Left renal pelvis (tissue), 4 donors: ENCODE measurements at places on chromosomes 2 and 18.

DNA sequence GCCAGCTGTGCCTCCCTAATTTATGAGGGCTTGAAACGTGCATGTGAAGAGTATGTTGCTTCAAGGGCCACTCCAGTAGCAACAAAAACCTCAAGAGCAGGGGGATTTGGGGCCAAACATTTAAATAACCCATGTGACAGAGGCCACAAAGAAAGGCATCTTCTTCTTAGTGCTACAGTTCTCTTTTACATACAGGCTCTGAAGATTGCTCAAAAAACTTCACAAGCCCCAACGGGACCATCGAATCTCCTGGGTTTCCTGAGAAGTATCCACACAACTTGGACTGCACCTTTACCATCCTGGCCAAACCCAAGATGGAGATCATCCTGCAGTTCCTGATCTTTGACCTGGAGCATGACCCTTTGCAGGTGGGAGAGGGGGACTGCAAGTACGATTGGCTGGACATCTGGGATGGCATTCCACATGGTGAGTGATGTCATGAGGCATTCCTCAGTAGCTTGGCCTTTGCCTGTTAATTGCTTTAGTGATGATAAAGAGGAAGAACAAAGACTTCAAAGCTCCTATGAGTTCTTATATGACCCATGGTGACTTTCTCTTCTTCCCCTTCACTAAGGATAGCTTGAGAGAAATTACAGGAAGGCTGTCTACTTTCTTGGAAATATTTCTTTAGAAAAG is 40.1 kb downstream of the NRP2 start:
- no peak for DNase-seq

DNA sequence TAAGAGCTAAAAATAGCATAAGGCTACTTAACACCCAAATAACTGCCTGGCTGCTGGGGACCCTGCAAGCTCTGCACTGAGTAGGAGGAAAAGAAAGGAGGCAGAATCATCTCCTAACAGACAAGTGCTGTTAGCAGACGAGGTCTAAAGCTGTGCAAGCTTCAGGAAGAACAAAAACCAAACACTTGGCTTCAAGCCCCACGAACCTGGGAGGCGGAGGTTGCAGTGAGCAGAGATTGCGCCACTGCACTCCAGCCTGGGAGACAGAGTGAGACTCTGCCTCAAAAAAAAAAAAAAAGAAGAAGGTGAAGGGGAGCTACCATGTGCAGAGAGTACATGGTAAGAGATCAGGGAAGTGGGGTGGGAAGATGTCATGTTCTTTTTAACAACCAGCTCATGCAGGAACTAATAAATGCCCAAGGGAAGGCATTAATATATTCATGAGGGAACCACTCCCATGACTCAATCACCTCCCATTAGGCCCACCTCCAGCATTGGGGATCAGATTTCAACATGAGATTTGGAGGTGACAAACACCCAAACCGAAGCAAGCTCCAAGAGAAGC is 28.8 kb upstream of the INO80C start:
- no peak for DNase-seq

DNA sequence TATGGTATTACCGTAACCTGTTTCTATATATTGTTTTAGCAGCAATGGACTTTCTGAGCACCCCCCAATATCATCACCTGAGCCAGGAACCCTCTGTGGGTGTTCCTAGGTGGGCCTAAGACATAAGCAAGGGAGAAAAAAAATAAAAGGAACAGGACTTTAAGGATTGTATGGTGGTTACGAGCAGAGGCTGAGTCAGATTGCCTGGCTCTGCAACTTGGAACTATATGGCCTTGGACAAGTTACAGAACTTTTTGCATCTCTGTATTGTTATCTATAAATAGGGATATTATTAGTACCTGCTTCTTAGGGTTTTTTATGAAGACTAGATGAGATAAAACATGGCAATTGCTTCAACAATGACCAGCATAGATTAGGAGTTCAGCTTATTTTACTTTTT is 34.9 kb downstream of the MFSD6 start:
- DNase-seq: no peak

DNA sequence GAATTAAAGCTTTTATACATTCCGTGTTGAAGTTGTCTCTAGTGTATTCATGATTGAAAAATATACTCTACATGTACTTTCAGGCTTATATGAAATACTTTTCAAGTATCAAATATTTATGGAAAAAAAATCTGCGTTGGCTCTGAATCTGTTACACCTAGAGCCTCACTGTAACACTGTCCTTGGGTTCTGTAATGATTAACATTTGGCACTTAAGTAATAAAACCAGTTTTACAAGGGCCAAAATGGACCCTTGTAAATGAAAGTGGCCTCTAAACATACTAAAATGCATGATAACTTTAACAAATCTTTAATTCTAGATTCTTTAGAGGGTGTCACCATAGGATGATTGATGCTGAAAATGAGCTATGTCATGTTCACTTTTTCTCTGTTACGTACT is 162.8 kb downstream of the PTPRM start:
- DNase-seq: no peak

GRCh38 chr2:98822301-98823164 is 91.6 kb upstream of the MGAT4A start:
- DNase-seq: no peak

- no peak for DNase-seq
These were observed 634.9 kb downstream of the EPHA4 start for GRCh38 chr2:220937245-220937644.

DNA sequence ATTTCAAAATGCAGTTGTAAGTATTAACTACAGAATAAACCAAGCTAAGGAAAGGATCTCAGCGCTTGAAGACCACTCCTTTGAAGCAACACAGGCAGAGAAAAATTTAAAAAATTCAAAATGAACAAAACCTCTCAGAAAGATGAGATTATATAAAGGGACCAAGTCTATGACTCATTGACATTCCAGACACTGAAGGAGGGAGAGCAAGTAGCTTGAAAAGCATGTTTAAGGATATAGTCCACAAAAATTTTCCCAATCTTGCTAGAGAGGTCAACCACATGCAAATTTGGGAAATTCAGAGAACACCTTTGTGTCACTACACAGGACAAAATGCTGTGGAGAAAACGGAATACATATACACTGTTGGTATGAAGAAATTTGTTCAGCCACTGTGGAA is 112.6 kb upstream of the MC4R start:
- no peak for DNase-seq

DNA sequence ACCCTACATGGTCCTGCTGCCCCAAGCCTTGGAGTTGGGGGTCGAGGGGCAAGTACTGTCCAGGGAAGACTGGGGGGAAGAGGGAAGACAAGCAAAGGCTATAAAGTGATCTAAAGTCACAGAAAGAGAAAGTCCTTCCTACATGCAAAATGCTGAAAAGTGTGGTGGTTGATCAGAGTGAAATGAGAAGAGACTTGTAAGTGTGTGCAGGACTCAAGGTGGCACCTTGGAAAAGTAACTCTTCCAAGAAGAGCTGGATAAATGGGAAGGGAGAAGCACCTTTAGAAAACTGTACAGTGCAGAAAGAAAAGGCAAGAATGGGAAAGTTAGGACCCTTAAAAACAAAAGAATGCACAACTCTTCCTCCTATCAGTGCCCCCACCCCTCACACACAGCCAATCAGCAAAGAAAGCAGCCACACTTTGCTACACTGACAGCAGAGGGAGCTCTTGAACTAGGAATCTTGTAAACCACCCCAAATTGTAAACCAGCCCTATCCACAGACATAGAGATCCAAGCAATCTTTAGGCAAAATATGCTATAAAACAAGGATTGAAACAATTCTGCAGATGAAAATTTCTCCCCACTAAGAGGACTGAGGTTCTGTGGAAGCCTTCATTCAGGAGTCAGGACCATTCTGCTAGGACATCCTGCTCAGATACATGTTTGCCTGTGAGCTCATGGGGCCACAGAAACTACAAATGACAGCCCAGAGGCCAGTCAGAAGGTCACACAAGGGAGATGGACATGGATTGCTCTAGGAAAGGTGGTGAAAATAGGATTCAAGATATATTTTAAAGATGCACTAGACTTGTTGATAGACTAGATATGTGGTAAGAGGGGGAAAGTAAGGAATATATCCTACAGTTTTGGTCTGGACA is 146.4 kb downstream of the FTCDNL1 start:
- no peak for DNase-seq

DNA sequence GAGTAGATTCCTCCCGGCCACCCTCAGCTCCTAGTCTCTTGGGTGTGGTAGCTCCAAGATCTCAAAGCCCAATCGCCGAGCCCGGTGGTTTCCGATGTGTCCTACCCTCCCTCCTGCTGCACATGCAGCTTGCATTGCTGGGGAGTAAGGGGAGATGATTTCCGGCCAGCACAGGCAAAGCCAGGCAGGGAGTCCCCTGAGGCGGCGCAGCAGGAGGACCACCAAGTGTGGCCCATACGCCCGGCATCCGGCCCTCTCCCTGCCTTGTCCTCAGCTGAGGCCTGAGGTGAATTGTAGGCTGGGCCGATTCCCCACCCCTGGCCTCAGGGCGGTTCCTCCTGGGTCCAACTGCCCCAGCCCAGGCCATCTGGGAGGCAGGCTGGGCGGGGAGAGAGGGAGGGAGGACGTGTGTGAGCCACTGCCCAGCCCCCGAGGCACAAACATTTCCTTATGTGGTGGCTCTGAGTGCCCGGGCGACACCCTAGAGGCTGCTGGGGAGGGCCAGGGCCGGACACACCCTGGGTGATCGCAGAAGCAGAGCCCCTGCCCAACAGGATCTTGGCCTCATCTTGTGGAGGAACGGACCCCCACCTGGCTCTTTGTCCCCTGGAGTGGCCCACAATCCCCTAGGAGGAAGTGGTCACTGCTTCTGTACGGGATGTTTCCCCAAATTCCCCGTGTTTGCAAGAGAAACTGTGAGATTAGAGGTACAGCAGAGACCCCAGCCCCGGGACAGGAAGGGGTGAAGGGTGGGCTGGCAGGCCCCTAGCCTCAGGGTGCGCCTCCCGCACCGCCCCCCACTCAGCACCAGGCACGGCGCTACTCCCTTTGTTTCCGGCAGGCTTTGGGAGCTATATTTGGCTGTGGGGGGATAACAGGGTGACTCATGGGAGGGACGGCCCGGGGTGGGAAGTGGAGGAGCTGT is 41.9 kb upstream of the PTMA start:
- DNase-seq: no peak

GRCh38 chr2:118774458-118775133 is 72.9 kb downstream of the EN1 start:
- DNase-seq: no peak

GRCh38 chr2:212908682-212909435 is 242.6 kb downstream of the IKZF2 start:
- DNase-seq: no peak
